ENCODE measurements at places on chromosomes 7 and 10.

GRCh38 chr7:113392841-113393540, 274.6 kb upstream of the SMIM30 start:
- DNase-seq = no peak

GRCh38 chr10:88408096-88408495, 175.0 kb downstream of the RNLS start:
- no peak for DNase-seq

DNA sequence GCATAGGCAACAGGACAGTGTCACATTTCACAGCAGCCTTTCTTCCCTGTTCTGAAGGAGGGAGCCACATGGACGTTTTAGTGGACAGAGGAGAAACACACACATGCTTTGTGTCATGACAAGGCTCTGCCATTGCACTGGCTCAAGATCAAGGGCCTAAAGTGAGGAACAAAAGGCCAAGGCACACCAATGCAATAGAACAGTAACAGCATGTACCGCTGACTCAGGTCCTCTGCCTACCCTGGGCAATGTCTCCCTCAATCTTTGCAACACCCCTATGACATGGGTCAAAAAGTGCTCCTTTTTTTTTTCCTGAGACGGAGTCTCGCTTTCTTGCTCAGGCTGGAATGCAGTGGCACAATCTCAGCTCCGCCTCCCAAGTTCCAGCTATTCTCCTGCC, 57.8 kb upstream of the SDK1 start:
- no peak for DNase-seq

DNA sequence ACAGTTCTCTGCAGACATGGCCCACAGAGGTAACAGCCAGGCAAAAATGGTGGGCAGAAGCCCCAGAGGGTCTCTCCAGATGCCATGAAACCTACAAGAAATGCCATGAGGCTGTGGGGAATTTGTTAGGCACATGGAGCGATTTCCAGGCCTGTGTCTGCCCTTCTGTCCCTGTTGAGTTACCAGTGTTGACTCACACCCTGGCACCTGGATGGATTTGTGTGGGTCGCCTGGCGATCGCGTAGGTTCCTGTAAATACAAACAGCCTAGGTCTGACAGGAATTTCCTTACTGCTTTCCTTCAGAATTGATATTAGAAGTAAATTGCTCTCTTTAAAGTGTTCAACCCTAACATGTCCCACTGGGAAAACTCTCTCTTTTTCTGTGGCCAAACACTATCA, 164.9 kb upstream of the EEPD1 start:
- DNase-seq = no peak

DNA sequence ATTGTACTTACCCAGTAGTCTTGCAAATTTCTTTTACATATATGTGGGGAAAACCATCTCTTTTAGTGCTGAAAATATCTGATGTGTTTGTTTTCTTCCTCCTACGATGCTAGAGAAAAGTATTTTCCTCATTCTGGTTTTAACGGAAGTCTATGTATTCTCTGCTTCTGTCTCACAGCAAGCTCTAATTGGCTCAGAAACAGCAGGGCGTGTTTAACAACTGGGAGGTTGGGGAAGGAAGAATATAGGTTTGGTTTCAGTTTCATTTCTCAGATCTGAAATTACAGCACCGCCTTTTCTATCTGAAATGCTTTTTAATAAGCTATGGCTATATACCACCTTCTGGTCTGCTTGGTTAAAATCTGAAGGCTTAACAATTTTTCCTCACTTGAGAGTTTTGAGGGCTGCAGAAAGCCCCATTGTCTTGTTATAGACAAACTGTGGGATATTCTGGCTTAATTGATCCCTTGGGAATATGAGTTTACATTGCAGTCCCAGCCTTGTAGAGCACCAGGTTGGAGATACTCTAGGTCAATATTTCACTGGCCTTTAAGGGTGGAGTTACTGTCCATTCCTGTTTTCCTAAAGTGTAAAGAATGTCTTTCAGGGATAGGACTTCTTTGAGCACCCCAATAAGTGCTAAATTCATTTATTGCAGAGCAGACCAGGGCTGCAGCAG, at the start of gene SAMD9:
Gene SAMD9 (minus strand): TSS at position 128 of the 679 bp plus-strand sequence. CDS start 11,882 bp downstream, outside the sequence.
- DNase-seq = peak; percentile 91

Measured in EL (cell line).